CD4-positive, alpha-beta T cell (primary cell): ENCODE measurements at places on chromosomes 4 and X.

DNA sequence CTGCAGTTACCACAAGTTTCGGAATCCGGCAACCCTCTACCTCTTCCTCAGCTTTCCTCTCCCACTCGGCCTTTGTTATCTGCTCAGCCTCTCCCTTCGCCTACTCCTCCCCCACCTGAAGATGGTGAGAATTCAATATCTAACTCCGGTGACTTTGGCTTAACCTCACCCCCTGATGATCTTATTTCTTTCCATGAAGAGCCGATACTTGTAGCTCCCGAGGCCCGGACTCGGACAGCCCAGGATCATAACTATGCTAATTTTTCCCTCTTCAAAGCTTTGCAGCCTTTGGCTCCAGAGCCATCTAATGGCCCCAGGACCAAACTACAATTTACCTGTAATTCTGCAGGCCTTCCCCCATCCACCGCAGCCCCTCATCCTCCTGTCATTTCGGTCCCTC is 32.0 kb upstream of the MGST2 start:
- DNase-seq, result no peak

DNA sequence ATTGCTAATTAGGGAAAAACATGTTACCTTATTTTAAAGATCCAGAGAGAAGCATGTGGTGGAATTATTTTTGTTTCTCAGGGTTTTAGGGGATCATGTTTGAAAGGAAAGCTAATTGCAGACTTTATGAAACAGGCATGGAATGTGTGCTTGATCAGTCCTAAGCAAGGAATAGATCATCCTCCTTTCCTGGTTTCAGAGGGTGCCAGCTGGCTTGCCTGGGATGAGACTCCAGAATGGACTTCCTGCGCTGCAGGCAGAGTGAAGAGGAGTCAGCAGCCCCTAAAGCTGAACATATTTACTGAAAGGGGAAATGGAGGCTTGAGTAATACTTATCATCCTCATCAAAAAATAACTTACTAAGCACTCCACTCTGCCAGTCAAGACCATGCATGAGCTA is 13.3 kb downstream of the FGF5 start:
- no peak for DNase-seq

- DNase-seq, result no peak
Observed at GRCh38 chr4:52126966-52127365, 75.9 kb downstream of the SPATA18 start.

GRCh38 chrX:38699696-38700095 is 101.6 kb upstream of the MID1IP1 start:
- no peak for DNase-seq

DNA sequence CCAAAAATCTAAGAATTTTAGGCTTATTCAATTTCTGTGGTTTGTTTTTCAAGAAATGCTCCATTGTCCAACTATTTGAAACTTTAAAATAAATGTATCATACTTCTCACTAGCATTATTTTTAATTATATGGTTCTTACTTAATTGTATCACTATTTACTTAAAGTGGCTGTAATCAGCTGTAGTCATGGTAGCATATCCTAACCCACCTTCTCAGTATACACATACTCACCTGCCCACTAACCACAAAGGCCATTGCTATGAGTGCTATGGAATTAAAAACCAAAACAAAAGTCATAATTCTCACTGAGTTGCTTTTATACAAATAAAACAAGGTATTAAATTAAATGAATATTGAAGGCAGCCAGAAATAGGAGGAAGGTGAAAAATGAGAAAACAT is 5.0 kb downstream of the FBXO8 start:
- DNase-seq, result no peak

- DNase-seq, result no peak
Observed at GRCh38 chr4:165666836-165667235, 206.2 kb upstream of the TLL1 start.

DNA sequence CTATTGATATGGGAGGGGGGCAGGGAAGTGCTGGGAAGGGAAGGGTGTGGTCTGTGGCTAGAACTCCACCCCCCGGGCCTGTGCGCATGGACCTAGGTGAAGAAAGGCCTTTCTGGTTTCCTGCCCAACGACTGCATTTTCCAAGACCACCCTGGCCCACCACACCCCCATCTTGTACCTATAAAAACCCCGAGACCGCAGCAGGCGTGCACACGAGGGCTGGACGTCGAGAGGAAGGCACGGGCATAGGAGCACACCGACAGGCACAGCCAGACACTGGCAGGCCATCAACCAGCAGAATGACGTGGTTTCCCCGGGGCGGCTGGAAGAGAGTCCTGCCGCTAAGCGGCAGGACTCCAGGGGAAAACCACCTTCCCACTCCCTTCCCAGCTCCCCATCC is 981.1 kb downstream of the PCDH7 start:
- DNase-seq, result no peak
